ENCODE measurements at places on chromosomes 3 and 15.

- no peak for DNase-seq
These were observed 200.7 kb upstream of the SEMA6D start for GRCh38 chr15:47516558-47516957.

DNA sequence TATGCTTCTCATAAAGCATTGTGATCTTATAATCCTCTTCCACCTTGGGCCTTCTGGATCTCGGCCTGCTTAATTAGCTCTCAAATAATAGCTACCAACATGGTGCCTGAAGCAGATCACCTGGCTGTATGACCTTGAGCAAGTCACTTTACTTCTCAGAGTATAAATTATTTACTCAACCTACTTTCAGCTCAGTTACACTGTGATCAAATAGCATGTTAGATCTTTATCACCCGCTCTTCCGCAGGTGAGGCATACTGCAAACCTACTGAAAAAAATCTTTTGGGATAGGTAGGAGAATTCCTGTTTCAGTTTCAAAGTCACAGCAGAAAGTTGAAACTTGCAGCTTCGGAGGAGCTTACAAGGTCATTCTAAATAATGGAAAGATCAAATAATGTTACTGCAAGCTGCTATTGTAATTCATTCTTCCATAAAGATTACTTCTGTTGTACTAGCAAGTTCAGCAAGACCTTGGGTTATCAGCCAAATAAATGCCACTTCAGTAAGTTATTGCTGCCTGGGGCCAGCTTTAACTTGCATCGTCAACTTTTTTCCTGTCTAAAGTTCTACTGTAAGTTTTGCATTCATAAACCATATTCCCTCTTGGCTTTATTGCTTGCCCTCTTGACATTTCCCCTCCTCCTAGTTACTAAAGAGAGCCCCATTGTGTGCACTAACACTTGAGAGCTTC is 268.4 kb upstream of the ATP11B start:
- DNase-seq, result no peak

DNA sequence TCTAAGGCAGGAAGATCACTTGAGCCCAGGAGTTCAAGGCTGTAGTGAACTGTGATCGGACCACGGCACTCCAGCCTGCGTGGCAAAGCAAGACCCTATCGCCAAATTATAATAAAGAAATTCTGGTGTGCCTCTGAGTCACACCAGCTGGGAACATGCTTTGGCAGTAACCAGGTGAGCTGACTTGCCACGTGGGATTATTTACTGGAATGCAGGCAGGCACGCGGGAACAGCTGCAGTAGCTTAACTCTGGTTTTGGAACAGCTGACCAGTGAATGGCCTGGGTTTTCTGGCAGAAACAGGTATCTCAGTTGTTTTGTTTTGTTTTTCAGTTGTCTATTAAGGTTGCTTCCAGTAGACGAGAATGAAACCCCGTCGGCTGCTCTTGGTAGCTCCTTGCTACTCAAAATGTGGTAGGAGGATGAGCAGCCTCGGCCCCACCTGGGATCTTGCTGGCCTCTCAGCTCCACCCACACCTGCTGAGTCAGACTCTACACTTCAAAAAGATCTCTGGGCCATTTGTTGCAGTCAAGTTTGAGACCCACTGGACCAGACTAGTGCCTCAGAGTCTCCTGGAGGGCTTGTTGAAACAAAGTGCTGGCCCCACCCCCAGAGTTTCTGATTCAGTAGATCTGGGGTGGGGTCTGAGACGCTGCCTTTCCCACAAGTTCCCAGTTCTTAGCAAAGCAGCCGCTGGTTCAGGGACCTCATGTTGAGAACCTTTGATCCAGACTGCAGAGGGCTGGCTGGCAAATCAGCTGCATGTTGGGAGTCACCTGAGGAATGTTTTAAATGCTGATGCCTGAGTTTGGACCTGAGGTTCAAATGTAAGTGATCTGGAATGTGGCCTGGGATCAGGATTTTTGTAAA is 26.6 kb downstream of the IDH2 start:
- DNase-seq, result no peak

- no peak for DNase-seq
These were observed 2.3 kb upstream of the EIF1B start for GRCh38 chr3:40307176-40307575.

GRCh38 chr3:35307296-35307695 is 332.0 kb upstream of the ARPP21 start:
- DNase-seq, result no peak

GRCh38 chr3:188507244-188507720 is 353.3 kb downstream of the LPP start:
- peak; percentile 91 for DNase-seq

GRCh38 chr15:75738647-75739325 is 26.1 kb upstream of the CSPG4 start:
- peak; percentile 44 for DNase-seq

GRCh38 chr15:94370206-94370935 is 139.0 kb downstream of the MCTP2 start:
- DNase-seq, result no peak

DNA sequence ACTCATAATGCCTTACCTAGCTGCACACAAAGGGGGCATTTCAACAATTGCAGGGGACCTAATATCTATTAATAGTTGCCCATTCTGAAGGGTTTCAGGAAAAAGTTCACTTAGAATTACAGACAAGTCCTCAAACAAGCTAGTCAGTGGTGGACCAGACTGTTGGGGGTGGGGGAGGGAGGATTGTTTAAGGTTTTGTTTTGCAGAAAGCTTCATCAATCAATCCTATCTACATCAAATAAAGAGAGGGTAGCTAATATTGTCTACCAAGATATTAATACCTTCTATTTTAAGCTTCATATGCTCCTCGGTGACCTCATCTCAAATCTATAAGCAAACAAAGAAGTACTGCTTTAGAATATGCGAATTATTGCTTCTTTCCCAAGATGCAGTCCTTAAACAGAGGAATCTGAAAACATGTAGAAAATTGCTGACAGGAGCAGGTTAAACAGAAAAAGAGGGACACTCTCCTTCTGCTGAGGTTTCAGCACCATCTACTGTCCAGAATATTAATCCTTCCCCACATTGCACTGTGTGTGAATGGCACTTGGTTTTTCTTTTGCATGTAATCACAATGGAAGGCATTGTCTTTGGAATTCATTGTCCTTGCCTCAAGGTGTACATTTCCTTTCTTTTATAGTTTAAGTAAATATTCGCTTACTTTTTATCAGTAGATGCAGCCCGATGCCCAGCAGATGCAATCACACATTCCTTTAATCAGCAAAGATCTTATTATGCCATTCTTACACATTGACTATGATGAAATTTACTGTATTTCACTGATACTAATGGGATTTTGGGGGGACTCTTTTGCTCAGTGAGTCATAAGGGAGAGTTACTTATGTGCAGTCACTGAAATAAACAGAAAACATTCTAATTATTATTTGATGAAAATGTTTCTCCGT is 94.7 kb downstream of the IL5RA start:
- DNase-seq, result no peak

DNA sequence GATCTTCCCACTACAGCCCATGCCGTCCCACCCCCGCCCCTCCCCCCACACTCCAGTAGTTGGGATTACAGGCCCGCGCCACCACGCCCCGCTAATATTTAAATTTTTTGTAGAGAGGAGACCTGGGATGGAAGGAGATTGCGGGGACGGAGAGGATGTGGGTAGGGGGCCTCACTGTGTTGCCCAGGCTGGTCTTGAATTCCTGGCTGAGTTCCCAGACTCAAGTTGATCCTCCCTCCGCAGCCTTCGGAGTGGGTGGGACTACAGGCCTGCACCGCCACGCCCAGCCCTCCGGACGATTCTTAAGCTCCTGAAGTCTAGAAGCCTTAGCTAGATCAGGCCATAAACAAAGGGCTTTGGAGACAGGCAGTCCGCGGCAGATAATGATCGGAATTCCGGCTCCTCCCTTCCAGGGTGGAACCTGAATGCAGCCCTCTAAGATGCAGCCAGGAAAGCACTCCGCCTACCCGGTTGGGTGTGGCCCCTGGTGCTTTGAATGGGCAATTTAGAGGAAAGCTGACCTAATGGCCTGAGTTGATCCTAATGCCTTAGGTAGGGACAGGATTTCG is at the start of gene DPPA2:
Gene DPPA2, minus strand, starts transcription at position 356 of the 569 bp plus-strand sequence. CDS start 1,975 bp downstream, outside the sequence.
- DNase-seq, result no peak

DNA sequence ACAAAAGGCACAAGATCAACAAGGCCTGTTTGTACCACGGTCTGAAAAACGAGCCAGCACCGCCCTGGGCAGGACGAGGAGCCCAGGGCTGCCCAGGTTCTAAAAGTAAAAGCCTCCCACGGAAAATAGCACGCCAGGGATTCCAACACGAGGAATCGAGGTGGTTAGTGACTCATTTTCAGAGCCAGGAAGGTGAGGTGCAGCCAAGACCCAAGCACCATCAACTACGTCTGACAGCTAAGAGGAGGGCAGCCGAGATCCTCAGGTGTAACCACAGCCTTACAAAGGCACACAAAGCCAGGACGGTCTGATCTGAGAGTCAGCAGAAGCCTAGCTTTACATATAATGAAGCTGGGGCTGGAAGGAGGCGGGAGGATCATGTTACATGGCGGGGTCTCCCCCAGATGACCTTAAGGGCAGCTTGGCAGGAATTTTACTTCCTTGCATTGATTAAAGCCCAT is 52.5 kb downstream of the ATP10A start:
- DNase-seq, result no peak

GRCh38 chr3:186965141-186965879 is 35.0 kb downstream of the ST6GAL1 start:
- no peak for DNase-seq

DNA sequence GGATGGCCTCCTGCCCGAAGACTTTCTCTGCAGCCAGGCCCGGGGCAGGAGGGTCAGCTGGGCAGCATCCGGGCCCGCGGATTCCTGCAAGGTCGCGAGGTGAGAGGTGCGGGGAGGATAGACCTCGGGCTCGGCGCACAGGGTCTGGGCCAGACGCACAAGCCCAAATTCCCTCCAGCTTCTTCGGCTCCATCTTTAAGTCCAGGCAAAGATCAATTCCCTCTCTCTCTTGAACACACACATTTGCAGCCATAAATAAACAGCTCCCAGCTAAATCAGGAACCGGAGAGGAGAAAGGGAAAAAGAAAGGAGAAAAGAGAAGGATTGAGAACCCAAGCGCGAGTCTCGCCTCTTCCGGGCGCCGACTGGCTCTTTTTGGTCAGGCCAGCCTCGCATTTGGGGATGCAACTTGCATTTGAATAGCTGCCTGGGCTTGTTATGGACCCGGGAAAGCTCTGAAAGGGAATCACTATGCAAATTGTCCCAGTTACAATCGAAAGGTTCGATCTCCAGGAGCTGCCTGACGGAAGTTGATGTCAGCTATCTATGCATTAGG is 14.5 kb upstream of the ONECUT1 start:
- DNase-seq, result no peak

DNA sequence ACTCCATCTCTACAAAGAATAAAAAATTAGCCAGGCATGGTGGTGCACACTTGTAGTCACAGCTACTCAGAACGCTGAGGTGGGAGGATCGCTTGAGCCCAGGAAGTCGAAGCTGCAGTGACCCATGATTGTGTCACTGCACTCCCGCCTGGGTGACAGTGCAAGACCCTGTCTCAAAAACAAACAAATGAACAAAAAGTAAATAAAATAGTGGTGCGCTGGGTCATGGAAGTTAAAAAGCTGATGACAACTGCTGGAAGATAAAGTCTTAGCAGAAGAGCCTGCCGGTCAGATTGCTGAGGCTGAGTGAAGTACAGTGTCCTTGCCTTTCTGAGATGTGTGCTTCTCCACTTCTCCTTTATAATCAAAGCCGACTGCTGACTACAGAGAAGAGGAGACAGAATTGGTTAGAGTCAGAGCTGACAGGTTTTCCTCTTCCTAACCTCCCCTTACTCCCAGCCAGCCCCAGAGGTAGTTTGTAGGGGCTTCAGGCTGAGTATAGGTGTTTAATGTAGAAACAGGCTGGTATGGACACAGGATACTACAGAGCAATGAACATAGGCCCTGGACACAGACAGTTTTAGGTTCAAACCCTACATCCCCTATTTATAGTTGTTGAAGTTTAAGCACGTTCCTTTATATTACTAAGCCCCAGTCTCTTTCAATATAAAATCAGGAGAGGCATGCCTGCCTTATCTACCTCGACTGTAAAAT is 17.9 kb downstream of the HCLS1 start:
- DNase-seq, result no peak

- no peak for DNase-seq
These were observed at the start of gene SOX2 for GRCh38 chr3:181711325-181712135. SOX2 (plus strand) TSS chr3:181711925; CDS start chr3:181712361, 436 bp downstream.

Measured in AG09309 (cell line).